ENCODE measurements at places on chromosomes 16 and 17. TPM values are rescaled to one million over a fixed set of nuclear protein-coding genes. Genes with fewer than 3 reads are reported as not detected.

The CEP112 gene
- total RNA-seq = 3.0 TPM

The UBE2Z gene
- total RNA-seq = 103 TPM

The OR3A3 gene
- total RNA-seq = not detected

The AATK gene
- 0.29 TPM for total RNA-seq

The GRN gene
- 48.7 TPM for total RNA-seq

The TBX4 gene
- not detected for total RNA-seq

The HGS gene
- total RNA-seq = 122 TPM

The HSD3B7 gene
- total RNA-seq = 1.6 TPM

- DNase-seq = no peak
- H3K4me1 ChIP-seq = peaks cover 22% of the 10 kb centered on the region
- peak overlapping the region; percentile 60 for H3K27ac ChIP-seq
- peaks cover 3% of the 10 kb centered on the region for H3K27me3 ChIP-seq
- H3K36me3 ChIP-seq = no peaks in the 10 kb centered on the region
Measured at GRCh38 chr16:3007957-3008689, 4.6 kb upstream of the CLDN9 start.

DNA sequence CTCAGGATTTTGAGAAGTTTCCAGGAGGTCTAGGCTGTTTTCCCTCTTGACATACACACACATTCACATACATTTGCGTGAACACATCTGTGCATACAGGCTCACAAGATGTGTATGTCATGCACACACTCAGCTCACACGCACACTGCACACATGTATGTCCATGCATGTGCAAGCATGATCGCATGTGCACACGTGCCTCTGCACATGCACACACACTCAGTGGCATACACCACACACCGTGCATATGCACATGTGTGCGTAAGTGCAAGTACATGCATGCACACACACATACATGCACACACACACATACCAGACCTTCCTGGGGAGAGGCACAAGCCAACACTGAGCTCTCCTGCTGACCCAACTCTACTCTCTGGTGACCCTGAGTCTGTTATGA, 171.4 kb downstream of the RBFOX3 start:
- H3K4me3 ChIP-seq = no peak overlapping the region
- no peaks in the 10 kb centered on the region for H3K4me1 ChIP-seq
- H3K27me3 ChIP-seq = no peaks in the 10 kb centered on the region
- no peak for DNase-seq
- H3K36me3 ChIP-seq = no peaks in the 10 kb centered on the region

DNA sequence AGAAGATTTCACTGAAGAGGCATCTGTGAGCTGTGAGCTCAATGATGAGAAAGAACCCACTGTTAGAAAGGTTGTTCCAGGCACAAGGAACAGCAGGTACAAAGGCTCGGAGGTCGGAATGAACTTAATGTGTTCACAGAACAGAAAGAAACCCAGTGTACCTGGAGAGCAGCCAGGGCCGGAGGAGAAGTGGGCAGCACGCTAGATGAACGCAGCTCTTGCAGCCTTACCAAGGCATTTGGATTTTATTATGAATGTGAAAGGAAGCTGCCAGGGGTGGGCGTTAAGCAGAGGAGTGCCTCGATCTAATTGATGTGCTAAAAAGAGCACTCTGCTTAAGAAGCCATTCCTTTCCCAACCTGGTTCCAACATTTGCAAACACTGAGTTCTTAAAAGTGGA, 19.0 kb downstream of the EEF2K start:
- H3K27ac ChIP-seq = no peak overlapping the region
- H3K27me3 ChIP-seq = no peaks in the 10 kb centered on the region
- no peak for DNase-seq
- H3K4me3 ChIP-seq = no peak overlapping the region
- H3K36me3 ChIP-seq = no peaks in the 10 kb centered on the region

DNA sequence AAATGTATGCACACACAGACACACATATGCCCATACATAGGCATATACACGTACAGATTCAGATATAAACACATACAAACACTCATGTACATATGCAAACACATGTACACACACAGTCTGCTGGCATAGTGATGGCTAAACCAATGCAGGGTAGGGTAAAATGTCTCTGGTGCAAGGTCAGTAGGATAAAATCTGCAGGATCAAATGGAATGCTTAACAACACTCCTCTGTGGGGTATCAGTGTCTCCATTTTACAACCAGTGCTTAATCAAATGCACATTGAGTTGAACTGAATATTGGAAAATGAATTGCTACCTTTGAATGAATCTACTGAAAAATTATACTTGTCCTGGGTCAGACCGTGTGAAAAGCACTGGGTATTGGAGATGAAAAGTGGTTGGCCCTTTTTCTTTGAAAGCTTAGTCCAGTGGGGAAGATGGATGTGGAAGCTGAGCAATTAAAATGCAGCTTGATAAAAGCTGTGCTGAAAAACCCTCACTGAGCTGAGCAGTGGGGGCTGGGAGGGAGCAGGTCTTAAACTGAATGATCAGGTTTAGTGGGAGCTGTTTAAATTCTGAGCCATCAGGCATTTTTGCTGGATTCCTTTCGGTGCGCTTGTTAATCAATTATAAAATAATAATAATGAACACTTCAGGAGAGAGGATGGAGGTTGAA, 314.7 kb downstream of the HAPSTR1 start:
- H3K4me3 ChIP-seq = no peak overlapping the region
- no peaks in the 10 kb centered on the region for H3K27me3 ChIP-seq
- H3K4me1 ChIP-seq = no peaks in the 10 kb centered on the region
- no peak overlapping the region for H3K27ac ChIP-seq
- no peak for DNase-seq
- H3K36me3 ChIP-seq = no peaks in the 10 kb centered on the region

- peak within 1 kb of the TSS; percentile 78 for H3K27ac ChIP-seq
- H3K27me3 ChIP-seq = no peaks in the 10 kb centered on the region
- no peaks in the 10 kb centered on the region for H3K36me3 ChIP-seq
Measured at GRCh38 chr16:87383505-87384161, at the start of gene FBXO31. Gene FBXO31 (minus strand): TSS chr16:87383776. CDS start chr16:87383744, 32 bp downstream.

- H3K4me3 ChIP-seq = no peak overlapping the region
- peaks cover 3% of the 10 kb centered on the region for H3K4me1 ChIP-seq
- peaks cover 10% of the 10 kb centered on the region for H3K27me3 ChIP-seq
- no peak for DNase-seq
Measured at GRCh38 chr17:48681609-48682008, 40.7 kb downstream of the PRAC1 start.

- H3K27ac ChIP-seq = no peak overlapping the region
- H3K4me1 ChIP-seq = no peaks in the 10 kb centered on the region
- no peaks in the 10 kb centered on the region for H3K36me3 ChIP-seq
- DNase-seq = no peak
Measured at GRCh38 chr16:85172455-85173145, 60.3 kb upstream of the CIBAR2 start.

GRCh38 chr16:1036726-1037393, 35.7 kb upstream of the SSTR5 start:
- no peak for DNase-seq
- no peaks in the 10 kb centered on the region for H3K27me3 ChIP-seq
- H3K4me3 ChIP-seq = no peak overlapping the region
- no peaks in the 10 kb centered on the region for H3K4me1 ChIP-seq

GRCh38 chr17:80346498-80347275, 68.3 kb upstream of the ENDOV start:
- no peak overlapping the region for H3K27ac ChIP-seq
- no peaks in the 10 kb centered on the region for H3K27me3 ChIP-seq
- no peak for DNase-seq
- no peak overlapping the region for H3K4me3 ChIP-seq

DNA sequence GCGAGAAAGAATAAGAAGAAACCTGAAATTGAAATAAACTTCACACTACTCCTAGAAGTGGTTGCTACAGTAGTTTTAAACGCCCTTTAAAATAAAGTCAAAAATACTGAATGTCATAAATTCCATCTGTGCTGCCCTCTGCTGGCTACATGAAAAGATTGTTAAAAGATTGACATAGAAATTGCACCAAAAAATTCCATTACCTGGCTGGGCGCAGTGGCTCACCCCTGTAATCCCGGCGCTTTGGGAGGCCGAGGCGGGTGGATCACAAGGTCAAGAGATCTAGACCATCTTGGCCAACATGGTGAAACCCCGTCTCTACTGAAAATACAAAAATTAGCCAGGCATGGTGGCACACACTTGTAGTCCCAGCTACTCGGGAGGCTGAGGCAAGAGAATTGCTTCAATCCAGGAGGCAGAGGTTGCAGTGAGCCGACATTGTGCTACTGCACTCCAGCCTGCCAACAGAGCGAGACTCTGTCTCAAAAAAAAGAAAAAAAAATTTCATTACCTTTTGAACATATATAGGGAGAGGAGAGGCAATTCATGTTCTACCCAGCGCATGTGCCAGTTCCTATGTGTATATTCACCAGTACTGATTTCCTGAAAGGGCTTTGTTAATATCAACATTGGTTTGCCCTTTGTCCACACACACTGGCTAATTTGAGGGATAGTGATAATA, 36.5 kb downstream of the CYTH1 start:
- no peaks in the 10 kb centered on the region for H3K27me3 ChIP-seq
- H3K4me1 ChIP-seq = peaks cover 97% of the 10 kb centered on the region
- peak; percentile 61 for DNase-seq
- H3K36me3 ChIP-seq = peaks cover 4% of the 10 kb centered on the region
- H3K27ac ChIP-seq = no peak overlapping the region

GRCh38 chr17:80785477-80786178, 206.0 kb upstream of the CHMP6 start:
- H3K27me3 ChIP-seq = no peaks in the 10 kb centered on the region
- H3K4me3 ChIP-seq = no peak overlapping the region
- no peak for DNase-seq
- H3K27ac ChIP-seq = no peak overlapping the region
- H3K4me1 ChIP-seq = peaks cover 94% of the 10 kb centered on the region
- no peaks in the 10 kb centered on the region for H3K36me3 ChIP-seq

- H3K4me1 ChIP-seq = no peaks in the 10 kb centered on the region
- no peaks in the 10 kb centered on the region for H3K27me3 ChIP-seq
- DNase-seq = no peak
- H3K27ac ChIP-seq = no peak overlapping the region
- no peak overlapping the region for H3K4me3 ChIP-seq
Measured at GRCh38 chr16:67265834-67266233, 13.5 kb upstream of the PLEKHG4 start.

GRCh38 chr16:2992383-2993081, 12.3 kb upstream of the PKMYT1 start:
- no peaks in the 10 kb centered on the region for H3K36me3 ChIP-seq
- H3K27ac ChIP-seq = no peak overlapping the region
- no peaks in the 10 kb centered on the region for H3K4me1 ChIP-seq
- H3K27me3 ChIP-seq = no peaks in the 10 kb centered on the region

- no peak for DNase-seq
- no peaks in the 10 kb centered on the region for H3K27me3 ChIP-seq
- H3K4me1 ChIP-seq = peaks cover 33% of the 10 kb centered on the region
- no peak overlapping the region for H3K27ac ChIP-seq
Measured at GRCh38 chr17:6643451-6644125, 2.7 kb downstream of the TXNDC17 start.

- no peak overlapping the region for H3K27ac ChIP-seq
- no peaks in the 10 kb centered on the region for H3K27me3 ChIP-seq
- no peaks in the 10 kb centered on the region for H3K36me3 ChIP-seq
- H3K4me3 ChIP-seq = no peak overlapping the region
Measured at GRCh38 chr16:23833504-23833903, 2.3 kb upstream of the PRKCB start.

GRCh38 chr17:78818932-78819331, 21.7 kb downstream of the USP36 start:
- peak overlapping the region; percentile 32 for H3K4me3 ChIP-seq
- peak; percentile 75 for DNase-seq
- H3K4me1 ChIP-seq = peaks cover 59% of the 10 kb centered on the region
- peak overlapping the region; percentile 65 for H3K27ac ChIP-seq
- H3K27me3 ChIP-seq = no peaks in the 10 kb centered on the region

- no peaks in the 10 kb centered on the region for H3K36me3 ChIP-seq
- DNase-seq = no peak
- H3K27ac ChIP-seq = no peak overlapping the region
- no peak overlapping the region for H3K4me3 ChIP-seq
- no peaks in the 10 kb centered on the region for H3K27me3 ChIP-seq
Measured at GRCh38 chr17:18084256-18084655, 3.5 kb upstream of the DRG2 start.

GRCh38 chr17:3512505-3513171, 36.8 kb downstream of the ASPA start:
- no peaks in the 10 kb centered on the region for H3K36me3 ChIP-seq
- no peak overlapping the region for H3K4me3 ChIP-seq
- no peaks in the 10 kb centered on the region for H3K27me3 ChIP-seq
- no peak for DNase-seq
- no peaks in the 10 kb centered on the region for H3K4me1 ChIP-seq
- H3K27ac ChIP-seq = no peak overlapping the region

- no peaks in the 10 kb centered on the region for H3K27me3 ChIP-seq
- peak within 1 kb of the TSS; percentile 31 for H3K27ac ChIP-seq
- peak; percentile 54 for DNase-seq
- H3K4me1 ChIP-seq = peaks cover 8% of the 10 kb centered on the region
- no peaks in the 10 kb centered on the region for H3K36me3 ChIP-seq
Measured at GRCh38 chr17:75587675-75588595, at the start of gene MYO15B. Gene MYO15B (plus strand): TSS chr17:75587800. CDS start chr17:75588058, 258 bp downstream.

DNA sequence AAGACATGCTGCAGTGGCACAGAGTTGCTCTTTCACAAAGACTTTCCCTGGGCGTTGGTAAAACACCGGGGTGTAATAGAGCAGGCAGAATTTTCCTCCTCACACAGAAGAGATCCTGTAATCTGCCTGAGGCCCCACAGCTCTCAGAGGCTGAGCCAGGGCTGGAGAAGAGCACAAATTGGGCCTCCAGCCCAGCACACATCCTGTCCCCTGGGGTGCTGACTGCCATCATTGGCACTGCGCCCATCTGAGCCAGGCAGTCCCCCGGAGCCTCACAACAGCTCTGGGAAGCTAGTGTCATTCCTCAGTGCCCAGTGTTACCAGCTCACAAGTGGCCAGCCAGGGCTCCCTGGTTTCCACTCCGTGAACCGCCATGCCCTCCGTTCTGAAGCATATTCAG, 119.4 kb downstream of the SOCS1 start:
- no peak overlapping the region for H3K4me3 ChIP-seq
- DNase-seq = no peak
- no peaks in the 10 kb centered on the region for H3K36me3 ChIP-seq
- H3K27ac ChIP-seq = no peak overlapping the region

DNA sequence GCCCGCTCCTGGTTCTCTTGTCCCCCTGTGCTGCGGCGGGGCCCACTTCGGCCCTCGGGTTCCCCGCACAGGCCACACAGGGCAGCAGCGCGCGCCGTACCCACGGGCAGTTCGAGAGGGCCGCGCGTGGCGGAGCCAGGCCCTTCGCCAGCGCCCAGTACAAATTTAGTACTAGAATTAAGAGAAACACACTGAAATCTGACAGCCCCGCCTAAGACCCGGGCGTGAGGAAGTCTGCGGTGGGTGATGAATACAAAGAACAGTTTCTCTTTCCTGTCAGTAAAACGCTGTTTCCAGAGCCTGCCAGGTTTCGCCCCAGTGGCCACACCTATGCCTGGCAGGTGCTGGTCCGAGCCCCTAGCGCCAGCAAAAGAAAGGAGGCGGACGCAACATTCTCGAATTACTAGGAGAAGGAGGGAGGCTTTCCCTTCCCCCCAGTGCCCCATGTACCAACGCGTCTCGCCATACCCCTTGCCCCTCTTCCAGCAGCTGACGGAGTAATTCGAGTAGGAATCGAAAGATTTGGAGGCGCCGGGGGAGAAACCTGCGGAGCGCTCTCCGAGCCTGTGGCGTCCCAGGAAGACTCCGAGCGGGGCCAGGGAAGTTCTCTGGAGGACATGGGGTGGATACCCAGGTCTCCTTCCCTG, 591 bp upstream of the SLFN5 start:
- H3K4me3 ChIP-seq = peak overlapping the region; percentile 99
- H3K27me3 ChIP-seq = no peaks in the 10 kb centered on the region
- H3K36me3 ChIP-seq = no peaks in the 10 kb centered on the region
- H3K27ac ChIP-seq = peak overlapping the region; percentile 96
- peaks cover 33% of the 10 kb centered on the region for H3K4me1 ChIP-seq

Data from CD8-positive, alpha-beta memory T cell (primary cell).